Urinary bladder (tissue), 4 donors: ENCODE measurements at places on chromosomes 2 and 18.

DNA sequence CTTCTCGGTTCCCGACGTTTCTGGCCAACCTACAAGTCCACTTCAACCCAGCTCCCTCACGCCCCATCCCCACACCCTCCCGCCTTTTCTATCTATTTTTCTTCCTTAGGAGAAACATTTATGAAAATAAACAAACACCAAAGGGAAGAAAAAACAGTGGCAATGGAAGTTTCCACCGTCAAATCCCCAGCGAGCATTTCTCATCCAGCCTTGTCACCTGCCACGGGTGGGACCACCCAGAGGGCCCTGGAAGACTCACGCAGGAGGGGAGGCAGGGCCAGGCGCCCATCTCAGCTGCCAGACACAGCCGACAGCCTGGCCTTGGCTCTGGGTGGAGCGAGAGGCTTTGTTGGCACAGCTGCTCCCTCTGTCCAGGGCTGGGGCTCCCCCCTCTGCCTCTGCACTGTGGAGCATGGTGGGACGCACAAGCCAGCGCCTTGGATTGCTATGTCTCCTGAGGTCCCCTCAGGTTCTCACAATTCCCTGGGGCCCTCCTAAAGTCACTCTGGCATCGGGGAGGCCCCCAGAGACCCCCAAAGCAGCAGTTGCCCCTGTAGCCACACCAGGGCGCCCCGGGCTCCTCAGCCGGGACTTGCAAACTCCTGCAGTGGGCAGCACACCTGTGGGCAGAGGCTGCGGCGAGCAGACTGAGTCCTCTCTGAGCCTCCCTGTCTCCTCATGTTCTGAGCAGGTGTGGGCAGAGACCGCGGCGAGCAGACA is 395.7 kb upstream of the SALL3 start:
- no peak for DNase-seq

DNA sequence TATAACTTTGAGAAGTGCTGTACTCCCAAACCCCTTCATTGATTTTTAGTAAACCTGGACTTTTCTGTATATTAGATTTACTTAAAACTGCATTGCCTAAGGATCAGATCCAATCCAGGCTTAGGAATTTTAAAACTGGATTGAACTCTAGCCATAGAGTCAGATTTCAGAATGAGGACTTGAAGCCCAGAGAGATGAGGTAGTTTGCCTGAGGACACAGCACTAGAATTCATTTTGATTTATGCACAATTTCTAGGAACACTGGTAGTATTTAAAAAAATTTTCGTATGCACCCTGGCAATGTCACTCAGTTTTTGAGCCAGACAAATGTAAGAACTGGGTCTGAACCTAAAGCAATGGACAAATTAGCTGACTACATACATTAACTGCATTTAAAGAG is 144.9 kb downstream of the KCTD1 start:
- no peak for DNase-seq

DNA sequence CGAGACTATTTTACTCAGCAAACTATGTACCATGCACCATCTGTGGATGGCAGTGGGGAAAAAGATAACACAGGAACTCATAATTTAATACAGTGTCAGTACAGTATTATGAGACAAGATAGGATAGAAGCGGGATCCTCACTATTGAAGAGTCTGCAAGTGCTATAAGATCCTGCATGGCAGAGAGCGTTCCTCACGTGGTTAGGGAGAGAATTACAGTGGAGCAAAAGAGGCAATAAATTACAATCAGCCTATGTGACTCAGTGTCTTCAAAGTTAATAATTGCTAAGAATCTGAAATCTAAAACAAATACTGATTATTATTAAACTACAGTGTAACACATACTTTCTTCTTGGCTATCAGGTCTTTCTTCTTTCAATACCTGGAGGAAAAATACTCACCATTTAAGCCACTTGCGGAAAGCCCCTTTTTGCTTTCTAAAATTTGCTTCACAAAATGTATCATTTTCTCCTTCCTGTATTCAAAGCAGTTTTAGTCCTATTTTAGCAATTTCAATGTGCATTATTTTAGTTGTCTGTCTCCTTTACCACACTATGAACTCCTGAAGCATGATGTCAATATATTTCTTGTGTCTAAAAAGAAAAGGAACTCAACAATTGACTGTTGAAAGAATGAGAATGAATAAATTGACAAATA is 342.9 kb downstream of the SPAG16 start:
- DNase-seq, result no peak

DNA sequence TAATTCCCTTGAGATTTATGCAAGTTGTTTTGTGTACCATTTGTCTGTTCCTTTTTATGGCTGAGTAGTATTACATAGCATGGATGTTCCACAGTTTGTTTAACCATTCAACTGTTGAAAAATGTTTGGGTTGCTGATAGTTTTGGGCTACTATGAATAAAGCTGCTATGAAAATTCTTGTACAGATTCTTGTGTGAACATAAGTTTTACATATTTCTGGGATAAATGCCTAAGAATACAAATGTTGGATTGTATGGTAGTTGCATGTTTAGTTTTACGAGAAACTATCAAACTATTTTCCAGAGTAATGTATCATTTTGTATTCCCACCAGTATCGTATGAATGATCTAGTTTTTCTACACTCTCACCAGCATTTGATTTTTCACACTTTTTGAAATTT is 407.3 kb downstream of the PLCL1 start:
- no peak for DNase-seq

- DNase-seq, result no peak
These were observed 1.2 kb downstream of the PTPN4 start for GRCh38 chr2:119760956-119761275.

DNA sequence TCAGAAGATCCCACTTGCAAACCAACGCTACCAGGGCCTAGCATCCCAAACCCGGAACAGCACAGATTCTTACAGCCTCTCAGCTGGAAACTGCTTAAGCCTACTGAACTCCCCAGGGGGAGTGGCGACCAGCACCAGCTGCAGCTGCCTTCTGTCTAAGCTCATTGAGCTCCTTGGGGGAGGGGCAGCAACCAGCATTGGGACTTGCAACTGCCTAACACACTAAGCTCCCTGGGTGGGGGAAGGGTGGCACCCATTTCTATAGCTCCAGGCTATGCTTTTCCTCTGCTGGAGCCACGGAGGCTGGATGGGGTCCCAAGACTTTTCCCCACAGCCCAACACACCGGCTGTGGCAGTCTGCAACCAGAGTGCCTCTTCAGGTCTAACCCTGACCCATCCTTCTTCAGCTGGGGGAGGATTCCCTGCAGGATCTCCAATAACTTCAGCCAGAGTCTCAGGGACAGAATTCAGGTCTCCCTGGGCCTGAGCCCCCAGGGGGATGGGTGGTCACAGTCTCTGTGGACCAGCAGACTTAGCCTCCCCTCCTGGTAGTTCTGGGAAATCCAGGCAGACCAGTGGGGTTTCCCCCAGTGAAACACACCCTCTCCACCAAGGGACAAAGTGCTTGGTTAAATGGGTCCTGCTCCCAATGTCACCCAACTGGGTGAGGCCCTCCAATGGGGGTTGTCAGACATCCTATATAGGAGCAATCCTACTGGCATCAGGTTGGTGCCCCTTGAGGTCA is 45.9 kb upstream of the ITGA4 start:
- DNase-seq, result no peak

GRCh38 chr2:176105078-176105729 is 1.9 kb upstream of the HOXD11 start:
- DNase-seq, result no peak

GRCh38 chr2:212294816-212295215 is 243.8 kb downstream of the ERBB4 start:
- DNase-seq, result no peak

- no peak for DNase-seq
These were observed 374.7 kb upstream of the FIGN start for GRCh38 chr2:164110515-164110914.

DNA sequence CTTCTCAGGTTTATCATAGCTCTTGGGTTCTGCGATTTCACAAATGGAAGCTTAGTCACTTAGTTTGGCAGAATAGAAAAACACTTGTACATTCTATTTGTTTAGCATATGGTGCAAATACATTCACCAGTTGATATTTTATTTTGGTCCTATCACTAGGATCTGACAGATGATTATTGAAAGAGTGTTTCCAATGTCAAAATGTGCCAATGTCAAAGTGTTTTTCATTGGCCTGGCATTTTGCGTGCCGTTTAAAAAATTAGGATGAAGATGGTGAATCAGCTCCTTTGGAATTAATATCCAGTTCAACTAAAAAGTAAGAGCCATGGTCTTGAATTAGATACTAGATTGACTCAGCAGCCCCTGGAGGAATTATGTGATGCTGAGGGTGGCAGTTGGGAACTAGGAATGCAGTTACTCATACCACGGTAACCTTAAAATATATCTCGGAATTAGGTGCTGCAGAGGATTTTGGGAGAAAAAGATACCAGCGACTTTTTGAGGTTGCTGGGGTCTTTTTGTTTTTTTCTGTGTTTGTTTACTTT is 87.0 kb downstream of the SPHKAP start:
- no peak for DNase-seq

- no peak for DNase-seq
These were observed 52.6 kb downstream of the SMAD2 start for GRCh38 chr18:47877892-47878291.

GRCh38 chr2:183495079-183495478 is 370.8 kb downstream of the NUP35 start:
- DNase-seq, result no peak

GRCh38 chr18:35143622-35144596 is 96.9 kb upstream of the ZNF397 start:
- DNase-seq, result no peak

DNA sequence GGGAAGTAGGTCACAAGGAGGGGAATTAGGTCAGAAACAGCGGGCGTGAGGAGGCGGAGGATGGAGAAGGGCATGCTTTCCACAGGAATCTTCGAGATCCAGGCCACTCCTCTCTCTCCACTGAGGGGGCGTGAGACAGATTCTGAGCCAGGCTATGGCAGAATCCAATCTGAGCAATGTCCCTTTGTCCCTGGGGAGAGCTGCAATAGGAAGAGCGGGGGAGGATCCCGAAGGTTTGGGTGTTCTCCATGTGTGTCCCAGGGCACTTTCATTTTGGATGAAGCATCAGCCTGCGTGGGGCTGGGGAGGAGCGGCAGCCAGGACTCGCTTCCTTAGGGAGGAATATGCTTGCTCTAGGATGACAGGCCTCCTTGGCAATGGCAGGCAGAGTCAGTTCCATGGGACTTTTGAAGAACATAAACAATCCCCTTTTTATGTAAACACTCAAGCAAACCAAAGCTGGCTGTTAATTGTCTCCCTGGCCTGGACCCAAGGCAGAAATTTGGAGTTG is 84.0 kb downstream of the LIPG start:
- no peak for DNase-seq

- DNase-seq, result no peak
These were observed 140.6 kb upstream of the GLI2 start for GRCh38 chr2:120594856-120595685.

DNA sequence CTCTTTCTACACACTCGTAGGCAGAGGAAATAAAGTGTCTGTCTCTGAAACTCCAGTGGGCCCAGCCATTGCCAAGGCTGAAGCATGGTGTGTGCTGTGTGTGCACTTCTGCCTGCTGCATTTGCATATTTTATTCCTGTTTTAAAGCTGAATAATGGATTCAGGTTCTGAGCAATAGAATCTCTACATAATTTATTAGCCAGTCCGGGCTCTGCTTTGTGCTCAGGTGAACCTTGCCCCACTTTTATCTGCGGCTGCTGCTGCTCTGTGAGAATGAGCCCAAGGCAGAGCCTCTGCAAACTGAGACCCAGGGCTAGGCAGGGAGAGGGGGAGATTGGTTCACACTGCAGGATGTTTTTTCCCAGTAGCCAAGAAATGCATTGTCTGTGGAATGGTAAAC is 64.6 kb upstream of the SH3BP4 start:
- DNase-seq, result no peak

- no peak for DNase-seq
These were observed 98.7 kb downstream of the TCF4 start for GRCh38 chr18:55489034-55489986.

DNA sequence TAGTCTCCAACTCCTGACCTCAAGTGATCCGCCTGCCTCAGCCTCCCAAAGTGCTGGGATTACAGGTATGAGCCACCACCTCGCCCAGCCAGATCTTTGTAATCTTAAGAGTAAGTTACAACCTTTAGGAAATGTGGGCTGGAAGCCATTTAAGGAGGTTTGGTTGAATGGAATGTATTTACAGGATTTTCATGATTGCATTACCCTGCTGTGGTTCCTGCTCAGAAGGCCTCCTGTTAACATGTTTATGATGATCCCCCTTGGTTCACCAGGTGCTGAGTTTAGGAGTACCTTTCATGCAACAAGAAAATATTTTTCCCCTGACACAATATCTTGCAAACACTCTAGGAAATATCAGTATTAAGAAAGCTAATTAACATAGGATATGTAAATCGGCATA is 187.4 kb upstream of the SH3BP4 start:
- DNase-seq, result no peak
